Activated T-helper 1 cell treated with anti-CD3 and anti-CD28 coated beads, Interleukin-12 subunit alpha, Interleukin-12 subunit beta, Interleukin-2, Interleukin-4 antibody, amounts not matched to agents 30 ng/mL and 10 ng/mL and 1 ng/mL, durations not matched to agents 14 hours and 24 hours and 36 hours (primary cell): ENCODE measurements at places on chromosomes 2 and 18. TPM values are rescaled to one million over a fixed set of nuclear protein-coding genes. Genes with fewer than 3 reads are reported as not detected.

Gene TUBB8B
- not detected in 2 replicates for total RNA-seq

- no peak overlapping the region for H3K27ac ChIP-seq
- no peak for DNase-seq
- peaks cover 8% of the 10 kb centered on the region for H3K36me3 ChIP-seq
Measured at GRCh38 chr2:7634409-7634808, 717.2 kb downstream of the RNF144A start.

- H3K36me3 ChIP-seq, result peaks cover 2% of the 10 kb centered on the region
- no peak overlapping the region for H3K4me3 ChIP-seq
- DNase-seq, result no peak
- peaks cover 45% of the 10 kb centered on the region for H3K4me1 ChIP-seq
Measured at GRCh38 chr2:43191947-43192516, 34.4 kb downstream of the ZFP36L2 start.

DNA sequence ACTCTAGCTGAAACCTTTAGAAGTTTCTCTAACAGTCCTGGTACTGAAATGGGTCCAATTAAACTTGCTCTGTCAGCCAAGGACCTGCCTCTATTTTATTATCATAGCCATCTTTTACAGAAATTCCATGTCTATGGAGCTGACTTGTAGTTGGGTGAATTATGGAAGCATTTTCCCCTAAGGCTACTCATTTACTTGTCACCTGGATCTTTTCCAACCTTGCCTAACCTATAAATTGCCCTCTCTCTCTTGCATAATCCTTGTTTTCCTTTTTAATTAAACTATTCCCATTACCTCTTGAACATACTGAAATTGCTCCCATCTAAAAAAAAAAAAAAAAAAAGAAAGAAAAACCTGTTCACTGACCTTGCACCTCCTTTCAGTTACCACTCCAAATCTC is 74.6 kb upstream of the DOK6 start:
- no peak overlapping the region for H3K27ac ChIP-seq
- H3K4me3 ChIP-seq, result no peak overlapping the region
- H3K27me3 ChIP-seq, result no peaks in the 10 kb centered on the region
- no peak for DNase-seq

DNA sequence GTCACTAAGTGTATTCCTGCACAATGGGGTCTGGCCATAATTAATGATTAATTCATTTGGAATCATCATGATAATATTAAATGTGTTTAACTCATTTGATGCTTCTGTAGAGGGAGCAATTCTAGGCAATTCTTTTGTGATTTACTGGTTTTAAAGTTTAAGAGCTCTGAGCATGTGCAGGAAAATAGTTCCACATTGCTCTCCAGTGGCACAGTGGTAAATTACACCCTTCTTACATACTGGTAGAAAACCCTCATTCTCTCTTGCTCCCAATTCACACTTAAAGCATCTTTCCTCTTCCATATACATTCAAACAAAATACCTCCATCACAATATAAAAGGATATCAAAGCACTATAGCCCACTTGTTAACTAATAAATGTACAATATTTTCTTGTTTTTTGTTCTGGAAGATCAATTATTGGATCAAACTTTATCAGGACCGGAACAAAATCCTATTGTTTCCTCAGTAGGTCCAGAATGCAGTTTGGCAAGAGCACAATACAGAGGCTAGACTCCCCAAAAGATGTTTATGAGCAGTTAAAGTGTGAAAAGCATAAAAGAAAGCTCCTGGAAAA is 844.3 kb downstream of the MBD2 start:
- no peaks in the 10 kb centered on the region for H3K27me3 ChIP-seq
- DNase-seq, result no peak
- H3K4me1 ChIP-seq, result no peaks in the 10 kb centered on the region
- no peaks in the 10 kb centered on the region for H3K36me3 ChIP-seq
- H3K27ac ChIP-seq, result no peak overlapping the region

DNA sequence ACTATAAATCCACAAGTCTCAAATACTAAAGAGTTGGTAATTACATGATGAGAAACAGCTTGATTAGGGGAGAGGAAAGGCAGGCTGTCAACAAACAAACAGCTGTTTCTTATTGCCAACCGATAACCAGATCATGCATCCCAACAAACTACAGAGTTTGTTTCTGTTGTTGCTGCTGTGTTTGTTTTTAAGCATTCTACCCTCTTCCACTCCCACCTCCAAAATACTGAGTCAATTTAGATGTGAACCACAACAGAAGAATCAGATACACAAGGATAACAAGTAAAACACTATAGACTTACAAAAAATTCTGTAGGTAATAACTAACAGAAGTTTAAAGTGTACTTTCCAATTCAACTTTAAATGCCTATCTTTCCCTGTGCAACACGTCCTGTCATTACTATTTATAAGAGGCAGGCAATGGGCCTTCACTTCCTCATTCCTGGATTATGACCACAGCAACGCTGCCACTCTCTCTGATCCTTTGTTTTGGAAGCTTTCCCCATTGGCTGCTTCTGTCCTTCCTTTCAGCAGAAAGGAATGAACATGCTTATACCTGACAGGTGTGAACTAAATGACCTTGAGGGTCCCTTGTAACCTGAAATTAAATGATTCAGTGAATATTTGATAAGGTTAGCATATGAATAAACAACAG is 152.0 kb downstream of the SRBD1 start:
- H3K36me3 ChIP-seq, result no peaks in the 10 kb centered on the region
- no peak overlapping the region for H3K4me3 ChIP-seq
- no peak for DNase-seq
- no peak overlapping the region for H3K27ac ChIP-seq
- H3K27me3 ChIP-seq, result peaks cover 2% of the 10 kb centered on the region

GRCh38 chr2:100053087-100053885 is 89.1 kb downstream of the AFF3 start:
- peaks cover 7% of the 10 kb centered on the region for H3K27me3 ChIP-seq
- H3K4me1 ChIP-seq, result no peaks in the 10 kb centered on the region
- H3K27ac ChIP-seq, result no peak overlapping the region
- no peak overlapping the region for H3K4me3 ChIP-seq
- no peaks in the 10 kb centered on the region for H3K36me3 ChIP-seq

- H3K27me3 ChIP-seq, result no peaks in the 10 kb centered on the region
- DNase-seq, result no peak
- H3K4me3 ChIP-seq, result no peak overlapping the region
- H3K27ac ChIP-seq, result no peak overlapping the region
- peaks cover 12% of the 10 kb centered on the region for H3K4me1 ChIP-seq
- peaks cover 50% of the 10 kb centered on the region for H3K36me3 ChIP-seq
Measured at GRCh38 chr18:36162981-36163380, 24.3 kb upstream of the MOCOS start.

DNA sequence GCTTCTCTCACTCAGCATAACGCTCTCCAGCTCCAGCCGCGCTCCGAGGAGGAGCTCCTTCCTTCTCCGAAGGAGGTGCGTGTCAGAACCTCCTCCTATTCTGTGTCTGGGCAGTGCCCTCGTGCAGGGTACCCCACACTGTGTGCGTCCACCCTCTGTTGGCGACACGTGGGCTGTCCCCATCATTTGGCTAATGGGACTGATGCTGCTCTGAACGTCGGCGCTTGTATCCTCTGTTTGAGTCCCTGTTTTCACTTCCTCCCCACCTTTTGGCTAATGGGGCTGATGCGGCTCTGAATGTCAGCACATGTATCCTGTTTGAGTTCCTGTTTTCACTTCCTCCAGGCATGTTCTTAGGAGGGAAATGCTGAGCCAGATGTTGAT is 22.2 kb downstream of the KCNG2 start:
- no peaks in the 10 kb centered on the region for H3K36me3 ChIP-seq
- peaks cover 4% of the 10 kb centered on the region for H3K27me3 ChIP-seq
- no peak overlapping the region for H3K4me3 ChIP-seq
- DNase-seq, result no peak

DNA sequence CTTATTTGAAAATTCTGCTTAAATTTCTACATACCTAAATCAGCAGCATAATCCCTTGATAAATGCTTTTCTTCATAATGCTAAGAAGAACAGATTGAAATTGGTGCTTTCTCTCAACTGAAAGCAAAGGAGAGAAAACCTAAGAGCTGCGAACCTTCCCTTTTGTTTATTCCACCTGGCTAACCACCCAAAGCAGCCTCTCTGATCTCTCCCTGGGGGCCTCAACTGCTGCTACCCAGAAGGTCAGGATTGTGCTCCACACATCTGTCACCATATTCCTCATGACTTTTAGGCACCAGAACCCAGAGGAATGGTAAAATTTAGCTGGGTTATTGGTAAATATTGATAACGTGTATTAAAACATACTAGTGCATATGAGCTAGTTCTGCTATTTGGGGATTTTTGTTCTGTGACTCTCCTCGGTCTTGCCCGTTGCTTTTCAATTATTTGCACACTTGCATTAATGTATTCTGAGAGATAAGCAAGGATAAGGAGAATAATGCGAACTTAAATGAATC is 334.1 kb downstream of the RIT2 start:
- DNase-seq, result no peak
- H3K27me3 ChIP-seq, result no peaks in the 10 kb centered on the region
- no peaks in the 10 kb centered on the region for H3K4me1 ChIP-seq
- H3K4me3 ChIP-seq, result no peak overlapping the region
- H3K27ac ChIP-seq, result no peak overlapping the region

DNA sequence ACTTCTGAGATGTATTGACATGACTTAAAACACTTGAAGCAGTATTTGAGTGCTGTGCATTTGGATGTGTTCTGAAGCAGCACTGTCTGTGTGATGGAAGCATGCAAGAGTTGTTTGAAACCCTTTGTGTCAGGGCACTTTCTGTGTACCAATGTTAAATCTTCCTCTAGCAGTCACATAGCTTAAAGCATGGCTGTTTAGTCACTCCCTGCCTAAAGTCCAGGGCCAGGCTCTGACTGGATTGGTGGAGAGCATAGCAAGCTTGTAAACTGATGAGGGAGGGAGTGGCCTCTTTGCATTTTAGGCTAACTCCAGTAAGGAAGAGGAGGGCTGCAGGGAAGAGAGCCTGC is 73.5 kb downstream of the MYO1B start:
- H3K4me1 ChIP-seq, result peaks cover 17% of the 10 kb centered on the region
- no peaks in the 10 kb centered on the region for H3K36me3 ChIP-seq
- H3K27ac ChIP-seq, result no peak overlapping the region
- DNase-seq, result no peak
